ENCODE measurements at places on chromosomes 13 and 19.

- no peaks in the 10 kb centered on the region for H3K4me1 ChIP-seq
- no peaks in the 10 kb centered on the region for H3K36me3 ChIP-seq
- no peak for DNase-seq
Measured at GRCh38 chr13:50580684-50581305, 262.7 kb downstream of the DLEU7 start.

DNA sequence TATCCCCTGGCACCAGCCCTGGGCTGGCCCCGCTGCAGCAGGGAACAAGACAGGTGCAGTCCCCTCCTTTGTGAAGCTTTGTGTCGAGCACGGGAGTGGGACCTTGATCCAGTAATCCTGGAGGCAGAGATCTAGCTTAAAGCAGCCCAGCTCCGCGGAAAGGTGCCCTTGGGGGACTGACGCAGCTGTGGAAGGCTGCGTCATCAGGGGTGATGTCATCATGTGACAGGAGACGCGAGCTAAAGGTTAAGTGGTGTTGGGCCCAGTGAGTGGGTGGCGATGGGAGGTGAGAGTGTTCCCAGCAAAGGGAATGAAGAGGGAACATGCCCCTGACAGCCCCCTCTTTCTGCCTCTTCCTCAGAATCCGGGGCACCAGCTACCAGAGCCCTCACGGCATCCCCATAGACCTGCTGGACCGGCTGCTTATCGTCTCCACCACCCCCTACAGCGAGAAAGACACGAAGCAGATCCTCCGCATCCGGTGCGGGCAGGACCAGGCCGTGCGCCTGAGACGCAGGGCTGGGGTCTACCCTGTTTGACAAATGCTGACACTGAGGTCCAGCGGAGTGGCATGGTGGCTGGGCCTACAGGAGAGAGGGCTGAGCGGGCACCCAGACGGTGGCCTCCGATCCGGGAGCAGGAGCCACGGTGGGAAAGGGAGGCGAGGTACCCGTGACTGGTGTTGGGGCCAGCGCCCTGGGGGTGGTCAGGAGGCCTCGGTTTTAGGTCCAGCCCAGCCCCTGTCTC, 2.6 kb downstream of the LHB start:
- no peak overlapping the region for H3K27ac ChIP-seq
- DNase-seq = no peak
- peaks cover 31% of the 10 kb centered on the region for H3K36me3 ChIP-seq
- H3K27me3 ChIP-seq = peaks cover 4% of the 10 kb centered on the region
- H3K4me1 ChIP-seq = peaks cover 19% of the 10 kb centered on the region
- H3K4me3 ChIP-seq = no peak overlapping the region

- no peaks in the 10 kb centered on the region for H3K27me3 ChIP-seq
- H3K36me3 ChIP-seq = no peaks in the 10 kb centered on the region
- H3K27ac ChIP-seq = no peak overlapping the region
- H3K4me1 ChIP-seq = peaks cover 2% of the 10 kb centered on the region
Measured at GRCh38 chr13:113029487-113030258, 60.7 kb downstream of the MCF2L start.

- DNase-seq = no peak
- H3K27ac ChIP-seq = peak overlapping the region; percentile 98
- no peaks in the 10 kb centered on the region for H3K36me3 ChIP-seq
- H3K27me3 ChIP-seq = no peaks in the 10 kb centered on the region
- peak overlapping the region; percentile 97 for H3K4me3 ChIP-seq
- peaks cover 89% of the 10 kb centered on the region for H3K4me1 ChIP-seq
Measured at GRCh38 chr19:49336482-49337266, 1.5 kb downstream of the CD37 start.

GRCh38 chr19:50003810-50004419, 21.3 kb downstream of the VRK3 start:
- H3K27ac ChIP-seq = no peak overlapping the region
- H3K4me3 ChIP-seq = no peak overlapping the region
- peaks cover 92% of the 10 kb centered on the region for H3K36me3 ChIP-seq
- no peak for DNase-seq

DNA sequence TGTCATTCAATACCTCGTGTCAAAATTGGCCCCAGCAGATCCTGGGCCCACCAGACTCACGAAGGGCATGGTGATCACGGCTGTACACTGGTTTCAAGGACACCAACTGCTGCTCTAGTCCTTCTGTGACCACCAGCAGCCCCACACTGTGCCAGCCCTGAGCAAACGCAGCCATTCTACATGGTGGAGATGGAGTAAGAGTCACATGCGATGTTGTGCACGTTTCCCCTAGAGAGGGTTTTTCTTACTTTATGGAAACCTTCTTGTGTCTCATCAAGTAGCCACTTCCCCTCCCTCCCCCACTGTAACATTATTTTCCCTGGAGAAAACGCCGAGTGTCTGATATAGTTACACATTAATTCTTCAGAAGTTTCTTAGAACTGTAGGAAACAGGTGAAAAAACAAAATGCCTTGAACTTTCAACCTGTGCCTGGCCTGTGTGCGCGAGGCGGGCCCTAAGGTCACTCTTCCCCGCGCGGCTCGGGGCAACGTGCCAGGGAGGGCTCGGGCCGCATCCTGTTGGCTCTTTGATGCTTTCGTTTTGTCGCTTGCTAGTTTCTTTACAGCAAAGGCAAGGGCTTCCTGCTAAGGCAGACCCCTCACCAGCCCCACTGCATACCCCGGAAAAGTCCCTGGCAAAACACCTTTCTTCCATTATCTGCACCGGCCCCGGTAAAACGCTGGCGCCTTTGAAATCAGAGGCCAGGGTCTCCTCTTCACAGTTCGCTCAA, 44.6 kb downstream of the GGACT start:
- no peaks in the 10 kb centered on the region for H3K36me3 ChIP-seq
- H3K27ac ChIP-seq = no peak overlapping the region
- H3K27me3 ChIP-seq = no peaks in the 10 kb centered on the region
- no peak for DNase-seq
- peaks cover 6% of the 10 kb centered on the region for H3K4me1 ChIP-seq

GRCh38 chr13:24223341-24224231, 63.1 kb downstream of the SPATA13 start:
- H3K4me3 ChIP-seq = peak overlapping the region; percentile 8
- no peaks in the 10 kb centered on the region for H3K36me3 ChIP-seq
- H3K27ac ChIP-seq = peak overlapping the region; percentile 59
- peak; percentile 69 for DNase-seq

DNA sequence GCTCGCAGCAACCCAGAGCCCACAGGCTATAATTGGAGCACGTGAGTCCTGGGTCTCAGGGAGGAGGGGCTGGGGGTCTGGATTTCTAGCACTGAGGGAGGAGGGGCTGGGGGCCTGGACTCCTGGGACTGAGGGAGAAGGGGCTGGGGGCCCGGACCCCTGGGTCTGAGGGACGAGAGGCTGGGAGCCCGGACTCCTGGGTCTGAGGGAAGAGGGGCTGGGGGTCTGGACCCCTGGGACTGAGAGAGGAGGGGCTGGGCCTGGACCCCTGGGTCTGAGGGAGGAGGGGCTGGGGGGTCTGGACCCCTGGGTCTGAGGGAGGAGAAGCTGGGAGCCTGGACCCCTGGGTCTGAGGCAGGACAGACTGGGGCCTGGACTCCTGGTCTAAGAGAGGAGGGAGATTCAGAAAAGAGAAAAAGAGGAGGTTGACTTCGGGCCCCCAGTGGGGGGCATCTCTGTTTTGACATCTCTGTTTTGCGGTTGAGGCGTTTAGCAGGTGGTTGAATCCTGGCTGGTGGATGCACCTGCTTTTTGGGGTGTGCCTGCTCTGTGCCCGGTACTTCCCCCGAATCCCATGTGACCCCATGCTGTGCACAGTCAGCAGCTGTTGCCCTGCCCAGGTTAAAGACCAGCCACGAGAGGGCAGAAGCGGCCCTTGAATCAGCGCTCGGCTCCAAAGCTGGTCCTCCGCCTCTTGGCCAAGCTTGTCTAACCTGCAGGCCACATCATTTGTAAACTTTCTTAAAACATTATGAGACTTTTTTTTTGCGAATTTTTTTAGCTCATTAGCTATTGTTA, 10.5 kb downstream of the PVR start:
- H3K4me1 ChIP-seq = peaks cover 7% of the 10 kb centered on the region
- no peak overlapping the region for H3K4me3 ChIP-seq
- peak overlapping the region; percentile 52 for H3K27ac ChIP-seq
- no peaks in the 10 kb centered on the region for H3K27me3 ChIP-seq

GRCh38 chr19:10270616-10271394, at the start of gene ICAM1:
Gene ICAM1, plus strand, starts transcription at chr19:10271120. Its CDS starts 40 bp downstream, at chr19:10271160.
- H3K36me3 ChIP-seq = no peaks in the 10 kb centered on the region
- peak; percentile 92 for DNase-seq
- H3K27ac ChIP-seq = peak within 1 kb of the TSS; percentile 97

DNA sequence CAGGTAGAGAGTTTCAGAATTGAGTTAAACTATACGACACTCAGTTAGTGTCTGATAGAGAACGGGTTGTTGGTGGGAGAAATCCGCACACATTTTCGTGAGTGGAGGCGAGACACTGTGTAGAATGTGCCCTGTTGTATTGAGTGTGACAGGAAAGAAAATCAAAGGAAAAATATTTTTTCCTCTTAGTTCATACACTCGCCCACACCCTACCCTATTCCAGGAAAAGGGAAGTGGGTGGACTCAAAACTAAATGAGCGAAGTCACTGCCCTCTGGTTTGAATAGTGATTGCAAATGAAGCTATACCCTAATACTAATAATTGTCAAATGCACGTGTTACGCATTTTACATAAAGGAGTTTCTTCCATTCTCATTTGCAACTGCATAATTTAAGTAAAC, 2.0 kb downstream of the ZNF347 start:
- H3K27ac ChIP-seq = no peak overlapping the region
- peaks cover 15% of the 10 kb centered on the region for H3K36me3 ChIP-seq
- DNase-seq = no peak
- no peaks in the 10 kb centered on the region for H3K27me3 ChIP-seq
- peaks cover 13% of the 10 kb centered on the region for H3K4me1 ChIP-seq

DNA sequence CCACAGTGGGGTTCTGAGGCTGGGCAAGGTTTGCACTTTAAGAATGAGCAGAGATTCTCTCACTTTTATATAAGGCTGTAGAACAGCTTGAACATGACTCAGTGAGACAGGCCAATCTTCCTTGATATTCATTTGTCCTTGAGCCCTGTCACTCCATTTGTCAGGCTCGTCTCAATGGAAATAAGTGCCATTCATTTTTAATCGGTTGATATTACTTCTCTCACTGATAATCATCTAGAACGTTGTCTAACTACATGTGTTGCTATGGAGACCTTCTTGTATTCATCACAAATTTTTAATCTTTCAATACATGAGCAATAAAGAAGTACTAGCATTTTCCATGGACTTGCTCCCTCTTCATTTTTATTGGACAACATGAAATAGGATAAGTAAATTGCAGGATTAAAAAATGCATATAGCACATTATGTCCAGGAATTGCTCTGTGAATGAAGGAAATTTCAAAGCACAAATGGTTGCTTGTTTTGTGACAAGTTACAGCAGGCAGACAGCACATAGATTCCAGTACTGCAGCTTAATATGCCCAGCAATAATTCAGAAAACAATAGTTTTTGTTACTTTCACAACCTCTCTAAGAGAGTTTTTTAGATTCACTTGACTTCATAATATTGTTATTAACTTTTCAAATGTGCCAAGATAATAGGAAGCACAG, 1178.4 kb upstream of the ATXN8OS start:
- no peaks in the 10 kb centered on the region for H3K4me1 ChIP-seq
- H3K27ac ChIP-seq = no peak overlapping the region
- H3K4me3 ChIP-seq = no peak overlapping the region
- no peaks in the 10 kb centered on the region for H3K27me3 ChIP-seq

- H3K4me1 ChIP-seq = no peaks in the 10 kb centered on the region
- H3K4me3 ChIP-seq = no peak overlapping the region
- H3K27me3 ChIP-seq = no peaks in the 10 kb centered on the region
- DNase-seq = no peak
- no peaks in the 10 kb centered on the region for H3K36me3 ChIP-seq
Measured at GRCh38 chr13:35891507-35892441, 239.4 kb downstream of the DCLK1 start.

GRCh38 chr13:40205771-40206240, 460.6 kb downstream of the FOXO1 start:
- H3K4me1 ChIP-seq = peaks cover 67% of the 10 kb centered on the region
- no peak overlapping the region for H3K4me3 ChIP-seq
- no peak for DNase-seq
- H3K27me3 ChIP-seq = no peaks in the 10 kb centered on the region
- no peaks in the 10 kb centered on the region for H3K36me3 ChIP-seq

- no peaks in the 10 kb centered on the region for H3K4me1 ChIP-seq
- no peaks in the 10 kb centered on the region for H3K27me3 ChIP-seq
- no peak for DNase-seq
- no peak overlapping the region for H3K27ac ChIP-seq
- H3K4me3 ChIP-seq = no peak overlapping the region
- H3K36me3 ChIP-seq = no peaks in the 10 kb centered on the region
Measured at GRCh38 chr19:30312582-30313352, 59.4 kb upstream of the ZNF536 start.

- DNase-seq = no peak
- H3K36me3 ChIP-seq = peaks cover 44% of the 10 kb centered on the region
- peak overlapping the region; percentile 97 for H3K27ac ChIP-seq
- peak overlapping the region; percentile 22 for H3K4me3 ChIP-seq
Measured at GRCh38 chr19:41328157-41328841, 18.3 kb downstream of the CCDC97 start.

DNA sequence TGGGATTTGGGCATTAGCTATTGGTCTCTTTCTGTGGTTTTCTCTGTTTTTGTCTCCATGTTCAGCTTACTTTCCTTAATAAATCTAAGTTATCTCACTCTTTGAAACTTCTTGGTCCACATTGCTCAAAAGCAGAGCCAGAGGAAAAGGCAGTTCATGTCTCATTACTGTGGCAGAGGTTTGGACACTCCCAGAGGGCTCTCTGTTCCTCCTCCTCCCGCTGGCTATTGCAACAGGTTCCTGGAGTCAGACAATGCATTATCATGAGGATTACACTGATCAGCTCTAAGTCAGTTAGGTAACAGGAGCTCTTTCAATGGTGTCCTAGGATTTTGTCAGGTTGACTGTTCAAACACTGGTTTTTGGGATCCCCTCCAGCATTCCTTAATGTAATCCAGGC, 298.8 kb downstream of the NDFIP2 start:
- no peak for DNase-seq
- H3K27me3 ChIP-seq = no peaks in the 10 kb centered on the region
- H3K36me3 ChIP-seq = no peaks in the 10 kb centered on the region
- H3K4me3 ChIP-seq = no peak overlapping the region

DNA sequence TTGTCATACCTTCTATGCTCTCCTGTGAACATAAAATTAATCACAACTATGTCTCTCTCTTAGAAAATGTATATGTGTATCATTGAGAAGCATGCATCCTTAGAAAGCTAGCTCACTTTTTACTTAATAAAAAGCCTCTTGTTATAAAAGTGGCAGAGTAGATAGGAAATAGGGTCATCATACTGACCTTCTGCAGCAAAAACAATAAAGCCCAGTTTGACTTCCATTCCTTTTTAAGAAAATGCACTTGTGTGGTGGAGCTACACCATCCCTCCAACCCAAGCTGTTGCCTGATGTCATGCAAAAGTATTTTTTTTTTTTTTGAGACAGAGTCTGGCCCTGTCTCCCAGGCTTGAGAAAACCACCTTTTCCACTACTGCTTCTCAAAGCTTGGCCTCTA, 393.3 kb downstream of the LIG4 start:
- H3K36me3 ChIP-seq = no peaks in the 10 kb centered on the region
- DNase-seq = no peak
- H3K27me3 ChIP-seq = no peaks in the 10 kb centered on the region
- no peaks in the 10 kb centered on the region for H3K4me1 ChIP-seq
- H3K27ac ChIP-seq = no peak overlapping the region

- no peaks in the 10 kb centered on the region for H3K4me1 ChIP-seq
- H3K27ac ChIP-seq = no peak overlapping the region
- no peak overlapping the region for H3K4me3 ChIP-seq
- H3K27me3 ChIP-seq = no peaks in the 10 kb centered on the region
Measured at GRCh38 chr13:94209117-94209516, 270.4 kb downstream of the DCT start.

GRCh38 chr13:35566340-35566739, 89.9 kb upstream of the MAB21L1 start:
- no peaks in the 10 kb centered on the region for H3K27me3 ChIP-seq
- H3K4me1 ChIP-seq = no peaks in the 10 kb centered on the region
- H3K4me3 ChIP-seq = no peak overlapping the region
- DNase-seq = no peak
- H3K27ac ChIP-seq = no peak overlapping the region
